ENCODE measurements at places on chromosomes 4 and X.
A peak's percentile ranks its signal among the peaks of the same experiment; 100 is the strongest.

GRCh38 chr4:1983053-1983845, 25.5 kb downstream of the NELFA start:
- DNase-seq = no peak

DNA sequence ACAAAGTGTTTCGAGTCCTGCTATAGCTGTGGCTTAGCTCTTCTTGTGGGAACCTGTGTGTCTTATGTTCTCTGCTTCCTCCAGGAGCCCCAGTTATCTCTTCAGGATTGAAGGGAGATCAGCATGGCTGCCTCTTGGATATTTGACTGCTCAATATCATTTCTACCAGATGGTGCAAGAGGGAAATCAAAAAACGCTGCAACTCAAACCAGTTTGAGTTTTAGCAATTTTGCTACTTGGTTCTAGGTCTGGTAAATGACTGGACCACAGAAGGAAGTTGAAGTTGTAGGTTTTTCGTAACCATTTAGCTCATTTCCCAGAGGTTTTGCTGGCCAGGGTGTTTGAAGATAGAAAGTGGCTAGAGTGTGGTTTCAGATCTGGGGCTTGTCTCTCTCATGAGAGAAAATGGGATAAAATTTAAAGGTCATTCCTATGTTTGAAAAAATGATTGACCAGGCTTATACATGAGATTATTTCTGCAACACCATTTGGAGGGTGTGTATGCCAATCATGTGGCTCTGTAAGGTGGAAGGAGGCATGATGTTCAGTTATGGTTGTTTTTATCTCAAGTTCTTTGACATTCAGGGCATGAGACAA, 210.4 kb downstream of the SPRY1 start:
- no peak for DNase-seq

DNA sequence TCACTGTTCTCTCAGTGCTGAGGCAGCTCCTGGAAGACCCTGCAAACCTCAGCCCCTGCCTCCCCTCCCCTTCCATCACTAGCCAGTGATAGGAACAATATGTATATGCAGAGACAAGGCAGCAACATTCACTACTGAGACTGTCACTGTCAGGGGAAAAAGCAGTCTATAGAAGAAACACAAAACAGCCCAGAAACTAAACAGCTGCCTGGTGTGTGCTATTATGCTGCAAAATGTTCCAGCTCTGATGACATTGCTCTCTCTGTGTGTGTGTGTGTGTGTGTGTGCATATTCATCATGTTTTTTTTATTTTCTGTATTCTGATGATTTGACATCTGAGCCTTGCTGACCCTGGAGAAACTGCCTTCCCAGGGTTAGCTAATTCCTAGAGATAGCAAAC, 147.2 kb downstream of the SPATA18 start:
- DNase-seq = no peak

GRCh38 chrX:29461039-29461438, 754.3 kb upstream of the MAGEB2 start:
- DNase-seq = peak; percentile 40

DNA sequence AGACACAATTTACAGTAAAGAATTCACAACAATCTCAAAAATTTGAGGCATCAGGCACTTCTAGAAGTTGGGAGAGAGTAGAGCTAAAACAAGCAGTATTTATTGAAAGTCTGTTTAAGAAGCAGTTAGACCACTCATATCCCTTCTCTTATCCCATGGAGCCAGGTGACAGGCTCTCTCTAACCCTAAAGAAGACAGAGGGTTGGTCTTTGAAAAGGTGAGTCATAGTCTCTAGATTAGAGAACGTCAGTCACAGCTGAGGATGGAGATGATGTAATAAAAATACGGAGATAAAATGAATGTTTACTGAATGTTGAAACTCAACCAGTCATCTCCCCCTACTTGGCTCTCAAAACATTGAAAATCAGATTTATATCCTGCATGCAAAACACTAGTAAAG, 223.8 kb downstream of the CHIC2 start:
- DNase-seq = peak; percentile 8

DNA sequence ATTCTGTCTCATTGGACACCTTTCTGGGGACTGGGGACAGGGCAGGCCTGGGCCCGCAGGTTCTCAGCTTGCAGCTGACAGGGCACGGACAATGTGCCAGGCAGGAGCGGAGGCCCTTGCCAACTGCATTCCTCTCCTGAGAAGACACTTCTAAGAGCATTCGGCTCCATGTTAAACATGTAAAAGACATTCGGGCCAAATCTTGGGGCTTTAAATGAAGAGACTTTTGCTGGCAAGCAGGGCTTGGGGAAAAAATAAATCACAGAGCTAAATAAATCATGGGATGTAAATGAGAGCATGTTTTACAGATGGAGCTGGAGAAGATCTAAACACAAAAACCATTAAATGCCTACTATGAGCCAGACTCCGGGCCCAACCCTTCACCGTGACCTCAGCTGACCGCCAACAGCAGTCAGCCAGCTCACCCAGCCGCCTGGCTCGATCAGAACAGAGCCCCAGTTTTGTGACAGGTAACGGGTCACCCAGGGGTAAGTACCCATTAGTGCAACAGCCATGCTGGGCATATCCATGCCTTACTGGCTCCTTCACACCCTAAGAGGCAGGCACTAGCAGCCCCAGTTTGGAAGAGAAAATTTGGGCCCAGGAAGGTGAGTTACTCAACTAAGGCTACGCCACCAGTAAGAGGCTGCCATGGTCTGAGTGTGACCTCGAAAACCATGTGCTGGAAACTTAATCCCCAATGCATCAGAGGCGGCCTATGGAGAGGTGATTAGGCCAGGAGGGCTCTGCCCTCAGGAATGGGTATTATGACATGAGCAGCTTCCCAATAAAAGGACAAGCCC, 14.7 kb downstream of the WDR1 start:
- no peak for DNase-seq

- no peak for DNase-seq
Observed at GRCh38 chrX:39073131-39073530, 271.9 kb downstream of the MID1IP1 start.

DNA sequence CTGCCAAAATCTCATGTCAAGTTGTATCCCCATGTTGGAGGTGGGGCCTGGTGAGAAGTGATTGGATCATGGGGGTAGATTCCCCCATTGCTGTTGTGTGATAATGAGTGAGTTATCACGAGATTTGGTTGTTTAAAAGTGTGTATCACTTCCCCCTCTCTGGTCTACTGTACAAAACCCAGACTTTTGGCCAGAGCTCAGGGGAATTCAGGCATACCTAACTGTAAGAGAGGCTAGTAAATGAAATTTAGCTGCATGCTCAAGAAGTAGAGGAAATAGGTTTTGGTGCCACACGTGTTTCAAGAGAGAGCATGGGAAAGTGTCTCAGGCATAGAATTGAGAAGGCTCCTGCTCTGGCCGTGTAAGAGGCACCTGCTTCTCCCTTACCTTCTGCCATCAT, 190.5 kb upstream of the GALNTL6 start:
- DNase-seq = no peak

GRCh38 chr4:140969296-140969695, 164.0 kb downstream of the RNF150 start:
- no peak for DNase-seq

DNA sequence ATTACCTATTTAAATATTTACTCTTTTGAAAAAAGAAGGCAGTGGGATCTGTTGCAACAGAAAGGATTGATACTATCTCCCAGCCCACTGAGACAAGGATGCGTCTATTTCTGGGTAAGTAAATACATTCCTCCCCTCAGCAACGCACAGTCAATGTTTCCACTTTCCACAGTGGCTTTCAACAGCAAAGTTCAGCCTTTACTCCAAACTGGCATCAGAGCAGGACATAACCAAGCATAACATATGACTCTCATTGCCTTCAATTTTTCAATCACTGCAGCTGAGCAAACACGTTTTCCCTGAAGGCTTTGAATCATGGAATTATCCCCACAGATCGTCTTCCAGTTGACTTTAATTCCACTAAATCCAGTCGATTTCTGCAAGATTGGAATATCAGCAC, 160.3 kb upstream of the FRG1 start:
- no peak for DNase-seq

GRCh38 chrX:20393944-20394343, 127.2 kb upstream of the RPS6KA3 start:
- DNase-seq = no peak

DNA sequence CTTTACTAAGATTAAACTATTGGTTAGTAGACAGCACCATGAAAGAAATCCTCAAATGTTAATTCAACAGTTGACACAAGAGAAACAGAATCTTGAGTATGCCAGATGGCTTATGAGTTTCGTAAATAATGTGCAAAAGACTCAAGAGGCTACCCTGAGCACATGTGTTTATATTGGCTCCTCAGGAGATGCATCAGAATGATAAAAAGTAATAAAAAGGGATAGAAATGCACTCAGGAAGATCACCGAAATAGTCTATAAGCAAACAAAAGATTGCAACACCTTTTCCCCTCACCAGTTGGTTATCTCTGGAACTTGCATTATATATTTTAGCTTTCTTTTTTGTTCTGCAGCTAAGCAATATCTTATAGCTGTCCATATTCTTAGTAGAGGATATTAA, 84.4 kb downstream of the SCFD2 start:
- no peak for DNase-seq

DNA sequence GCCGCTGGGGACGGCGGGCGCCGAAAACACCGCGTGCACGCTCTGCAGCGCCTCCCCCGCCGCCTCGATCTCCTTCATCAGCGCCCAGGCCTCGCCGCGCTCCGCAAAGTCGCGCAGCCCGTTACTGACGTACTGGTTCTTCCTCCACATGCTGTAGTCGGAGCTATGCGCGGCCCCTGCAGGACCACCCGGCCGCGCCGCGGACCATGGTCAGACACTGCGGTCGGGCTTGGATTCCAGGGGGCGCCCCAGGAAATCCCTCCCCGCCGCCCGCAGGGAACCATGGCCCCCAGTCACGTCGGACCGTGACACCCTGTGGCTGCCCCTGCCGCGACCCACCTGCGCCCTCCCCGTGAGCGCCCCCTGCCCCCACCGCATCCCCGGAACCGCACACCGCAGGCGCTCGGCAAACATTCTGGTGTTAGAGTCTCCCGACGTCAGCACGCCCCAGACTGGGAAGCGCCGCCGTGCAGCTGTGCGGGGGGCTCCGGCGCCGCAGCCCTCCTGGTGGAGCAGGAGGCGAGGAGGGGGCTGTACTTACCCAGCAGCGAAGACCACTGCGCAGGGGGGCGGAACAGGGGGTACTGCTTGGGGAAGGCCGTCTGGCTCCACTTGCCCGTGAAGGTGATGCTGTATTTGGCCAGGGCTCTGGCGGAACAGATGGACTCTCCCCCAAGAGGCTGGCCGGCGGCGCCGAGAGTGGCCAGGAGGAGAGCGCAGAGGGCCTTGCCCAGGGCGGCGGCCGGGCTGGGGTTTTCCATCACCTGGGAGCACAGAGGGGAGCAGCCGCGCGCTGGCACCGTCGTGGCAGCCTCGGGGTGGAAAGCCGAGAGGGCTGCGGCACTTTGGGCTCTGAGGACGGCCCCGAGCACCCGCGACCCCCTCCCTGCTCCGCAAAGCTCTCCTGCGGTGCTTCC, 814 bp downstream of the SPON2 start:
- no peak for DNase-seq

GRCh38 chr4:189494407-189494806, 446.3 kb upstream of the FRG1 start:
- DNase-seq = no peak

- no peak for DNase-seq
Observed at GRCh38 chr4:20676501-20677197, 23.6 kb upstream of the PACRGL start.

DNA sequence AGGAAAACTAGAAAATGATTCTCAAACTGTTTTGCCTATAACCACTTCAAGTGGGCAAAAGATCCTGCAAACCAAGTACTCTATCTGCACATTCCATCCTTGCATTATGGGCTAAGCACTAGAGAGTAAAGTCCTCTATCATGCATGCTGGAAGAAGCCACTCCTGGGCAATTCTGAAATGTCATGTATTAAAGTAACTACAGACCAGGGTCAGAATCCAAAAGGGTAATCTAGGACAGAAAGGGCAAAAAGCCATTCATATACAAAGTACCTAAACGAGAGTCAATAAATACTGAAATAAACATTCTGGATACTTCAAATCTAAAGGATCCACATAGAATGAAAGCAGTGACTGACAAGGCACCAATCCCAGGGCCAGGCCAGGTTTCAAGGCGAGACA, 1.0 kb downstream of the SNX12 start:
- DNase-seq = no peak

DNA sequence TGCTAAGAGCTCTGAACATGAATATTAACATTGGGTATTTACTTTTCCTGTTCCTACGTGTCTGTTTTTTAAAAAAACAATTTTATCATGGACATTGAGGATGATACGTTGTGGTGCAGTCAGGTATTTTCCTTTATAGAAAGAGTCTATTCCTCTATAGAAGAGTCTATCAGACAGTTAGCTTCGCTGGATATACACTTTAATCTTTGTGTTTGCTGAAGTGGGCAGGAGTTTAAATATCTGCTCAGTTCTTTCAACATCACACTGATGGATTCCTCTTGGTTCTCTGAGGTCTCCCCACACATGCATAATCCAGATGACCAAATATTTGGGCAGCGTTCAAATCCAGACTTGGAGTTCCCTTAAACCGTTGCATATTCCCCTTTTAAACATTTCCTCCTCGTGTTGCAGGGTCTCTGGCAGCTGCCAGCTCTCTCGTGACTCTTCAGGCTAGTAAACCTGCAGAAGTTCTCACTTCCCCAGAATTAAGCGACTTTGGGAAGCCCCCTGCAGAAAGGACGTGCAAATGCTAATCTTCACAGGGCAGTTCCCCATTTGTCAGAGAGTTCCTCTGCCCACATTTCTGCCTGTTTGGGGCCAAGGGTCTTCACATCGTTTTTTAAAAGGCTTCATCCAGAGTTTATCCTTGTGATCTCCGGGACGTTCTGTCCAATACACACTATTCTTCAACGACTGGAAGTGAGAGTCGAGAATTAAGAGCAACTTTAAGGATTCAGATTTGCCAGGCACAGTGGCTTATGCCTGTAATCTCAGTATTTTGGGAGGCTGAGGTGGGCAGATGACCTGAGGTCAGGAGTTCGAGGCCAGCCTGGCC, 20.5 kb upstream of the DHRSX start:
- no peak for DNase-seq

DNA sequence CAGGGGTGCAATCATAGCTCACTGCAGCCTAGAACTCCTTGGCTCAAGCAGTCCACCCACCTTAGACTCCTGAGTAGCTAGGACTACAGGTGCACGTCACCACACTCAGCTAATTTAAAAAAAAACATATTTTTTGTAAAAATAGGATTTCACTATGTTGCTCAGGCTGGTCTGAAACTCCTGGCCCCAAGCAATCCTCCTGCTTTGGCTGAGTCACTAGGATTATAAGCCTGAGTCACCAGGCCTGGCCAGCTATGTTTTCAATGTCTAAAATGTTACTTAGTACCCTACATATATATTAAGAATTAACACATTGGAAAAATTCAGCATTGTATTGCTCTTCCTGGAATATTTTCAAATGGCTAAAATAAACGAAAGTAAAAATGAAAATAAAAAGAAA, 37.5 kb downstream of the PNPLA4 start:
- DNase-seq = peak; percentile 63

GRCh38 chrX:143094417-143095023, 68.8 kb downstream of the SPANXN4 start:
- no peak for DNase-seq
